ENCODE measurements at places on chromosomes 16 and 17.
A peak's percentile ranks its signal among the peaks of the same experiment; 100 is the strongest.

DNA sequence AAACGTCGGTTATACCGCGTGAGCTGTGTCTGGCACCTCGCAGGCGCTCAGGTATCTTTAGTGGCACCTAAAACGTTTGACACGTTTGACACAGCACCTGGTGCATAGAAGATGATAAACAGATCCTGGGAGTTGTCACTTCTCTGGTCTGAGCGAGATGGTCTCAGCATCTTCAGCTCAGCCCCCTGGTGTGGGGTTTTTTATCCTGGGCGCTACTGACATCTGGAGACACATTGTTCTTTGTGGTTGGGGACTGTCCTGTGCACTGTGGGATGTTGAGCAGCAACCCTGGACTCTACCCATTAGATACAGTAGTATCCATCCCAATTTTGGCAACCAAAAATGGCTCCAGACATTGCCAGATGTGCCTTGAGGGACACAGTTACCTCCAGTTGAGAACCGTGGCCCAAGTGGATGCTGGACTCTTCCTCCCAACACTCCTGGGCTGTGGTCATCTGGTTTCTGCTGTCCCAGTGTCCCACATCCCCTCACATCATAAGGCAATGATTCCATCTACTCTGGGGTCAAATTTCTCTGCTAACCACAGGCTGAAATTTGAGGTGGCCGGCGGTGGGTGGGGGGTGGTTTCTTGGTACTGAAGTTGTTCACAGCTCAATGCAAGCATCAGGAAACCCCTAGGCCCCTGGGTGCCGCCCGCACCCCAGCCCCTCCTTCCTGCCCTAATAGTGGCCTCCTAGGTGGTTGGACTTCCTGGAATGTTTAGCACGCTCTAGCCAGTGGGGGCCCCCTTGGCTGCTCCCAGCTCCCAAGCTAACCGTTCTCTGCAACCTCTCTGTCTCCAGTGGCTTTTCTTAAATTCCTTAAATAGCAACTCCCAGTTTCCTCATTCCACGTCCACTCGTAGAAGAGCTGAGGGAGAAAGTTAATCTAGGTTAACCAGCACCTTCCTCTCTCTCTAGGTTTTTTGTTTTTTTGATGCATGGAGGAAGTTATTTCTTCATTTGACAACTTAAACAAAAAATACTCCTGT is 124.8 kb downstream of the ABCC1 start:
- no peak for DNase-seq

GRCh38 chr17:9467518-9467917 is 108.1 kb downstream of the STX8 start:
- no peak for DNase-seq

DNA sequence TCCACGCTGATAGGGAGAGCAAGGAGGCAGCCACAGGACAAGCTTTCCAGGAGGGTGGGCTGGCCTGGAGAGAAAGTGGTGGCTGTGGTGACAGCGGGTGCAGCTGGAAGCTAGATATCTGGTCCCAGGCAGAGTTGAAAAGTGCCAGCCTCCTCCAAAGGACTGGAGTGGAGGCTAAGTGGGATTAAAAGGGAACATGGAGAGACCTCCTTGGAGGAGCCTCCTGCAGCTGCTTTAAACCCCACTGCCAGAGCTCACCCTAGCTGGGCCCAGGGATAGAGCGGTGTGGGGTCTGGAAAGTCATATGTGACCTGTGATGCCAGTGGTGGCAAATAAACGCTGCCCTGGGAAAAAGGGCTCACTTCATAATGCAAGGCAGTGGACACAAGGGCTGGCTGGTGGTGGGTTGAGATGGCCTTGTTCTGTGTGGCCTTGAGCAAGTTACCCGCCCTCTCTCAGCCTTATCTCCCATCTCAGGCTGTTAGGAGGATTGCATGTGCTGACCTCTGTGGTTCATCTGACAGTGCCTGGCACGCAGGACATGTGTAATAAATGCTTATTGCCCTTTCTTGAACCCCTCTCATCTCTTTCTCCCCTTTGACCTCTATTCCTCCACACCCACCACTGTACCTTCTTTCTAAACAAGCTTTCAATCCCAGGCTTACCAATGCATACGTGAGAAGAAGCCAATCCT is 61.0 kb upstream of the LGALS9 start:
- no peak for DNase-seq

GRCh38 chr17:68740555-68741447 is 139.6 kb upstream of the FAM20A start:
- no peak for DNase-seq

DNA sequence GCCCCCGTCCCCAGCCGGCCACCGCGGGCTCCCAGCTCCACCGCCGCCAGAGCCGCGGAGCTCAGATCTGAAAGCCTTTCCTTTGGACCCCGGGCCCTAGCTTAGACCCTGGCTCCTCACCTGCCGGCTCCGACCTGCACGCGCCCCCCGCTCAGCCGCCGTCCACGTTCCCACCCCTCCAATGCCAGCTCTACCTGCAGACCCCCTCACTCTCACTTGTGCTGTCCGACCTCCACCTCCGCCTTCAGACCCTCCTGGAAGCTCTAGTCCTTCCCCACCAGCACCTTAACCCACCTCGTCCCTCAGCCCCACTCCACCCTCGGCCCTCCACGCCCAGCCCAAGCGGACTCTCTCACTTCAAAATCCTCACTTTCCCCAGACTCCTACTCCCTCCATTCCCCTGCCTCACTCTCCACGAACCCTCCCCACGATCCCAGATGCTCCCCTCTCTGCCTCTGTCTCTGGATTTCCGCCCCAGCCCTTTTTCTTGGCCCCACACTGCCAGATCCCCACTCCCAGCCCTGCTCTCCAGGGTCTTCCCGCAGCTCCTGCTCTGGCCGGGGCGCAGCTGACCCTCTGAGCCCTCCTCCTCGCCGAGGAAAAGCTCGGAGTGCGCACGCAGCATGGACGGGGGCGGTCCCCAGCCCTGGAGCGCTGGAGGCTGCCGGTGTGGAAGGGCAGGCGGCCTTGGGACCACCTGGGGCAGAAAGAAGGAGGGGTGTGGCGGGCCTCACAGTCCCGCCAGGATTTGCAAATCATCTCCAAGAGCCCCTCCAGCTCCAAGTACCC is at the start of gene TMEM114:
TSS of gene TMEM114 (minus strand) at position 612 of the 789 bp plus-strand sequence. CDS start 673 bp downstream, outside the sequence.
- no peak for DNase-seq

GRCh38 chr16:73545755-73546154 is 497.8 kb upstream of the ZFHX3 start:
- DNase-seq: no peak

DNA sequence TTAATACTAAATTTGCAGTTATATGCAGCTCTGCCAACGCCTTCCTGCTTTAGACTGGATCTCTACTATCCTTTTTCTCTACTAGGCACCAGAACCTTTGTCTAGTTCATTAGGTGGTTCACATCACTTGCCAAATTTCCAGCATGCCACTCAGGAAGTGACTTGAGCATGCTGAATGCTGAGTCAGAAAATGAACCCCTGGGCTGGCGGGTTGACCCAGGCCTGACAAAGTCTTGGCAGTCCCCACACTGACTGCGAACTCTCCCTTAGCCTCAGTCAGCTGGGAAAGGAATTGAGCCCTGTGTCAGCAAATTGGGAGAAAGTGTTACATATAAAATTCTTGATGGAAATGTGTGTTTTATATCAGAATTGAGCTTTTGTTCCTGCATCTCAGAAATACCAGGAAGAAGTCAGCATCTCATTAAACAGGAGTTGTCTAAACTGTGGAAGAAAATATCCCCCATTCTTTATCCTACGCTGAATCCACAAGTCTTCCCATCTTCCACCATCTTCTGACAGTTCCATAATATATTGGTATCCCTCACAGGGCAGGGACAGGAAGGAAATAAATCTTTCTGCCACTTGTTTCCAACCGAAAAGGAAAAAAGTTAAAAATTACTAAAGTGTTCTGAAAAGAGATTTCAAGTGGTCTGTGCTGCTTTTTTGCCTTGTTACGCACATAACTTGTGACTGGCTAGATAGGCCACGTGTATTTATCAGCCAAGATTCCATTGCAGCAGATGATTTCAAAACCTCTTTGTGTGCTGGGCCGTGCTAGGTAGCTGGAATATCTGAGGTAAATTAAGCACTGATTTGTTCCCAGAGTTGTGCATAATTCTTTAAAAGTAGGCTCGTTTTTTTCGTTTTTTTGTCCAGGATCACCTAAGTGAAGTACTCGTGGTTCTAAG is 16.7 kb upstream of the SLC12A3 start:
- no peak for DNase-seq

DNA sequence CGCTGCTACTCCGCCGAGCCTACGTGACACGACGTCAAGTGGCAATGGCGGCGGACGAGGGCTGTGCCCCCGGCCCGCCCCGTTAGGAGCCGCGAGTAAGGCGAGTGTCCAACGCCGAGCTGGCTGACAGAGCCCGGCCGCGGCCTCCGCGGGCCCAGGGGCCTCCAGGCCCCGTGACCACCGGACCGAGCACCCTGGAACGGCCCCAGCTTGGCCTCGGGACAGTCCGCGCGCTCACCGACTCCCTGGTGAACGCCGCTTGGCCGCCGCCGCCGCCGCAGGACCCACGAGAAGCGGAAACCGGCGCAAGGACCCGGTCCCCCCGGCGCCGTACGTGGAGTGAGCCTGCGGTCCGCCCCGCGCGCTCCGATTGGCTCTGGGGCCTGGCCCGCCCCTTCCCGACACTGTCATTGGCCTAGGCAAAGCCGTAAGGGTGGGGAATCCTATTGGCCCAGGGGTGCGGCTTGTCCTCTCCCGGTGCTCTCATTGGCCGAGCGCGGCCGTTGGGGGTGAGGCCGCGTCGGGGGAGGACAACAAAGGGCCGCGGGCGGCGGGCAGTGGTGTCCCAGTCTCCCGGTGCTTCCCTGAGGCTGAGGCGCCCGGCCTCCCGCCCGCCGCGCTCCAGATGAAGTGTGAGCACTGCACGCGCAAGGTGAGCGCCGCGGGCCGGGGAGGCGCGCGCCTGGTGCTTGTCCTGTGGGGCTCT is at the start of gene NARF:
TSS of gene NARF (plus strand) at position 563 of the 706 bp plus-strand sequence. CDS start at position 626, 63 bp downstream.
- peak; percentile 96 for DNase-seq

DNA sequence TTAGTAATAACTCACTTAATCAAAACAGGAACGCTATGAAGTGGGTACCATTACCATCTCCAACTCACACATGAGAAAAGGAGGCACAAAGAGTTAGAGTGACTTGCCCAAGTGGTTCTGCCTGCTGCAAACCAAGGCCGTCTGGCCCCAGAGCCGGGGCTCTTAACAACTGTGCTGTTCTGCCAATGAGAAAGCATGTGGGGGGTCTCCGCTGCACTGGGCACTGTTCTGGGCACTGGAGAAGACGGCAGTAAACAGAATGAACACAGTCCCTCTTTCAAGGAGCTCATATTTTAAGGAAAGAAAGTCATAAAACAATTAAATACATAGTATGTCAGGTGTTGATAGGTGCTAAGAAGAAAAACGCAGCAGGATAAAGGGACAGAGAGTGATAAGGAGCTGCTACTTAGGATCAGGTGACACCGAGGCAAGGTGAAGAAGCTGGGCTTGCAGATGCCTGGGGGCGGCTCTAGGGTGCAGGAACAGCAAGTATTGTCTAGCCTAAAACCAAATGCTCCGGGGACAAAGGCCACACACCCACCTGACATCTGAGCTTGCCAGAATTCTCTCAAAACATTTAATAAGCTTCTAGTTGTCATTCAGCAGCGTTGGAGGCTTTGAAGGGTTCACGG is 6.5 kb downstream of the STX8 start:
- DNase-seq: no peak

GRCh38 chr17:28925912-28926365 is 23.1 kb upstream of the DHRS13 start:
- peak; percentile 89 for DNase-seq

DNA sequence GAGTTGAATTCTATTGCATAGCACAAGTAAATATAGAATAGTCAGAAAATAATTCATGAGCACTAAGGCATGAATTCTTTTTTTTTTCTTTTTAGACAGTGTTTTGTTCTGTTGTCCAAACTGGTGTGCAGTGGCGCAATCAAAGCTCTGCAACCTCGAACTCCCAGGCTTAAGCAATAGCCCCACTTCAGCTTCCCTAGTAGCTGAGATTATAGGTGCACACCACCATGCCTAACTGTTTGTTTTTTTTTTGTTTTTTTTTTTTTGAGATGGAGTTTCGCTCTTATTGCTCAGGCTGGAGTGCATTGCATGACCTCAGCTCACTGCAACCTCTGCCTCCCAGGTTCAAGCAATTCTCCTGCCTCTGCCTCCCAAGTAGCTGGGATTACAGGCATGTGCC is 16.6 kb downstream of the TUBD1 start:
- DNase-seq: no peak

DNA sequence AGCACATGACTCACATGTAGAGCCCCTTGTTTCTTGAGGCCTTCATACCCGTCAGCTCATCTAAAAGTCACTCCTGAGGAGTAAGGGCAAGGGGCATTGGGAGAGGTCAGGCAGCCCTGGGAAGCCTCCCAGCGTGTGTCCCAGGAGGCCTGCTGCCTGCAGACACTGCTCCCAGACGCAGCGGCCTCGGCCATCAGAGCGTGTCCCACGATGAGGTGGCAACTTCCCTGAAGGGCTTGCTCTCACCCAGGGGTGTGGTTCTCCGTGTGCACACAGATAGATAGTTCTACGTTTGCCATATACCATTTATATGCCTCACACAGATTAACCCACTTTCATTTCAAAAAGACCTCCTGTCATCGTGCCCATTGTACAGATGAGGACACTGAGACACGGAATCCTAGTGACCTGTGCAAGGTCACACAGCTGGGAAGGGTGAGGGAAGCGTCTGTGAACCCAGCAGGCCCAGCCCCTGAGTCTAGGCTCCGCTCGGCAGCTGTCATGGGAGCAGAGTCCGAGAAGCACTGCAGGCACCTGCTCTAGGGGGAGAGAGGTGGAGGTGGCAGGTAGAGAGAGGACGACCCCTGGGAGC is 8.3 kb downstream of the TUBB3 start:
- DNase-seq: no peak

DNA sequence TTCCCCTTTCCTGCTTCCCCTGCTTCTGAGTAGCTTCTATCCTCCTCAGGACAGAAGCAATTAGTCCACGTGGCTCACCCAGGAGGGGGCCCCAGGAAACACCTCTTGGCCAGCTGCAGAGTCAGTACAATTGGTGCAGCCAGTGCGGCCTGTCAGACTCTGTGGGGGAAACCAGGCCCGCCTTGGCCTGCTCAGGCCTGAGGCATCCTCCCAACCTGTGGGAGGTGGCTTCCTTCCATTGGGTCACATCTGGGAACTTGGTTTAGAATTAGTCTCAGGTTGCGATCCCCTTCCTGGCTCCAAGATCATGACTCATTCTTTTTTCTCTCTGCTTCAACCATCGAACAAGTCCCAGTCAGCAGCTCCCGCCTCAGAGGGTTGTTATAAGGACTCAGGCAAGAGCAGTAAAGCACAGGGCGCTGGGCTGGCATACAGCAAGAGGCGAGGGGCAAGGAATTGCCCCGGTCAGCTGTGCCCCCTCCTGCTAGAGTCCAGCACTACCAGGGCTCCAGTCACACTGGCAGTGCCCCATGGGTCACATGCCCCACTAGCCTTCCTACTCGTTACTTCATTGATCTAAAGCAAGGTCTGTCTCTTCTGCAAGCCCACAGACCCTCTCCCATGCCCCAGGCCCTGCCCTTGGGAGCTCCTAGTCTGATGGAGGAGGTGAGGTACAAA is 8.1 kb upstream of the EPX start:
- no peak for DNase-seq

GRCh38 chr16:79932572-79932971 is 332.0 kb upstream of the MAF start:
- DNase-seq: no peak

Measured in CD4-positive, alpha-beta T cell treated with Interleukin-12 subunit alpha and Interleukin-12 subunit beta, for 1 hour (primary cell).